Pancreas (tissue), 10 donors: ENCODE measurements at places on chromosomes 1 and 21. TPM values are rescaled to one million over a fixed set of nuclear protein-coding genes. Genes with fewer than 3 reads are reported as not detected.
A peak's percentile ranks its signal among the peaks of the same experiment; 100 is the strongest.

Gene HTR6
- not detected for polyA plus RNA-seq

Gene ZNF326
- 10.4 TPM for polyA plus RNA-seq

Gene TMEM200B
- 0.72 TPM for polyA plus RNA-seq

Gene AVPR1B
- 1.1 TPM for polyA plus RNA-seq

Gene CFHR4
- not detected for polyA plus RNA-seq

Gene ATP6V1G3
- not detected for polyA plus RNA-seq

Gene FLG2
- polyA plus RNA-seq: under 0.01 TPM

Gene ALX3
- not detected for polyA plus RNA-seq

Gene OR10J1
- polyA plus RNA-seq: not detected

Gene PRXL2B
- 12.1 TPM for polyA plus RNA-seq

Gene LRRC71
- 0.30 TPM for polyA plus RNA-seq

Gene S100A7
- polyA plus RNA-seq: not detected

- H3K4me3 ChIP-seq: no peak overlapping the region
- no peak overlapping the region for H3K27ac ChIP-seq
- DNase-seq: no peak
- H3K27me3 ChIP-seq: no peaks in the 10 kb centered on the region
- no peaks in the 10 kb centered on the region for H3K36me3 ChIP-seq
Observed at GRCh38 chr1:145884675-145885074, 991 bp downstream of the ANKRD35 start.

DNA sequence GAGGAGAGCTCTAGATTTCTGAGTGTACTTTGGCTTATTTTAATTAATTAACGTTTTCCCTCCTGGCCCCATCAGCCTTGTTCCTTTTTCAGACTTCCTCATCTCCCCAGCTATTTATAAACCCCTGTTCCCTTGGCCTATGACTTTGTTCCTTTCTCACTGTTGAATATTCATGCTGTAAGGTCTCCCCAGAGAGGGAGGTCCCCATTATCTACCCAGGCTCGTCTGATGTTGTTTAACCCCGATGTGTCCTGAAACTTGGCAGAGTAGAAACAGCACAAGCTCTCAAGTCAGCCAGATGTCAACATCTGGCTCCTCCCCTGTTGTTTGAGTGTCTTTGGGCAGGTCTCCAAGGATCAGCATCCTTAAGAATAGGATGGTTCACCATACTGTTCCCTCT lies 153.6 kb downstream of the HIVEP3 start:
- no peaks in the 10 kb centered on the region for H3K36me3 ChIP-seq
- no peak overlapping the region for H3K4me3 ChIP-seq
- no peaks in the 10 kb centered on the region for H3K27me3 ChIP-seq
- no peaks in the 10 kb centered on the region for H3K4me1 ChIP-seq

- H3K27ac ChIP-seq: no peak overlapping the region
- no peak for DNase-seq
- no peaks in the 10 kb centered on the region for H3K36me3 ChIP-seq
- no peak overlapping the region for H3K4me3 ChIP-seq
Observed at GRCh38 chr1:30300669-30301068, 422.7 kb downstream of the MATN1 start.

DNA sequence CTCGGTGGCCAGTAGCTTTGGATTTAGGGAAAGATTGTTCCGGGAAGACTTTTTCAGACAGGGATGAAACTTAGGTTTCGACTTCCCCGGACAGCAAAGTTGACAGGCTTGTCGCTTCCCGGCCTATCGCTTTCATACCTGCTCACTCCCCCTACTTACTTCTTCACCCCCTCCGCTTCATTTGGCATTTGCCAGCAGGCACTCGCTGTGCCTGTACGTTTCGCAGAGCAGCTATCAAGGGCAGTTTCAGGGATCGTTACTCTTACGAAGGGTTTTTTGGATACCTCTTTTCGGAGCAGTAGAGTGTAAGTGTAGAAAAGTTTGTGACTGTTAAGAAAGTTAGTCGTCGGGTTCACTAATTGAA lies 393 bp downstream of the BLZF1 start:
- peak overlapping the region; percentile 66 for H3K4me3 ChIP-seq
- no peak for DNase-seq
- H3K27me3 ChIP-seq: no peaks in the 10 kb centered on the region
- peaks cover 7% of the 10 kb centered on the region for H3K36me3 ChIP-seq
- H3K4me1 ChIP-seq: peaks cover 9% of the 10 kb centered on the region

DNA sequence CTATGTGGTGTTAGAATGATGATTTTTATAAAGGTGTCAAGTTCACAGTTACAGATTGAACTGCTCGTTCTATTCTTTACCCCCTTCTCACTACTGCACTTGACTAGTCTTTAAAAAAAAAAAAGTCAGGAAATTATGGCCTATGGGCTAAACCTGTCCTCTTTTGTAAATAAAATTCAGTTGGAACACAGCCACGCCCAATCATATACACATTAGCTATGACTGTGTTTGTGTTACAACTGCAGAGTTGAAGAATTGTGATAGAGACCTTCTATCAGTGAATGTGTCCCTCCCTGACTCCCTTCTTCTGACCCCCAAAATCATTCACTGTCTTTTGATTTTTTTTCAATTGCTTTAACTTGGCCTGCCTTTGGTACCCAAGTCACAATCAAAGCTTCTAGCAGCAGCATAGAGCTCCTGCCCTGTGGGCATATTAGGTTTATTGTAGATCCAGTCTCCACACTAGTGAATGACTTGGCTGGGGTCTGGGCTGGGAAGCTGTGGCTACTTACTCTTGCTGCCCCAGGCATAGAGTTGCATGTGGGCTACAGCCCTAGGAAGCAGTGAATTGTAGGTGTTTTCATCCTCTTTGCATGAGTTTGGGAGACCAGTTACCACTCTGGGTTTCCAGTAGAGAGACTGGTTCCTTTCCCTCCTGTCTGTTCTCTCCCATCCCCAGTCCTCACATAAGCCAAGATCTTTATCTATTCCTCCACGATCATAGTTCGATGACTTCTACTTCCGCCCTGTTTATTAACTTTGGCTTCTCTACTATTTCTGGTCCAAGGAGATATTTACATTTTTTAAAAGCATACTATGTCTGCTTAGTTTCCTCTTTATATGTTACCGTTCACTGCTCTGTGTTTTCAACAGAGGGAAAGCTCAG lies 249.9 kb downstream of the FMN2 start:
- DNase-seq: no peak
- H3K4me3 ChIP-seq: no peak overlapping the region
- H3K27ac ChIP-seq: no peak overlapping the region
- H3K4me1 ChIP-seq: no peaks in the 10 kb centered on the region
- H3K27me3 ChIP-seq: no peaks in the 10 kb centered on the region

DNA sequence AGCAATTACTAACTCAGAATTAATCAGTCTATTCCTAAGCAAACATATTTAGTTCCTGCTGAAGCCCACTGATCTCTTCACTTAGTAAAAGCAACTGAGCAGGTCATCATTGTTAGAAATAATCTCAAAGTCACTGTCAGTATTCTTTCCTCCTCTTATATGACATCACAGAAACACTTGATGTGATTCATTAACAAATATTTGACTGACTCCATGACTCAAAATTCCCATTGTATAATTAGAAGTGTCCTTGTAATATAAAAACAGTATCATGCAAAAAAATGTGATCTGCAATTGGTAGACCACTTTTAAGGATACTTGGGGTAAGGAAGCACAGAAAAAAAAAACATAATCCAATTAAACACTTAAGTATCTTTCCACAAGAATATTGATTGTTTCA lies 194.4 kb downstream of the DPYD start:
- no peak overlapping the region for H3K27ac ChIP-seq
- H3K36me3 ChIP-seq: no peaks in the 10 kb centered on the region
- DNase-seq: no peak
- H3K4me3 ChIP-seq: no peak overlapping the region

DNA sequence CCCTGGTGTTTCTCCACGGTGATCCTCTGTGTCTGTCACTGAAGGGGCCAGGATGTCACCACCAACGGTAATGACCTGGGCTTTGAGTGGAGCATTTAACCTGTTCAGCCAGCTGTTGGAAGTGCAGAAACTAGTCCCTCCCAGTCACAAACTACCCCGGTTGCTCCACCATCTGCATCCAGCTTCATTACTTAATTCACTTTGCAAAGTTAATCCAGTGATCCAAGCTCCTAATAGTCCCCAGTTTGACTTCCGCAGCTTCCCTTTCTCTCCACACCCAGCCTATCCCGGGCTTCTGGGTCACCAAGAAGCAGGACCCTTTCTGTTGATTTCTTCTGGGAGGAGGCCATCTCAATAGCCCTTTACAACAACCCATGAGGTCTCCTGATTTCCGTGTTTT lies 63.5 kb downstream of the MDM4 start:
- no peak for DNase-seq
- no peak overlapping the region for H3K27ac ChIP-seq
- no peaks in the 10 kb centered on the region for H3K4me1 ChIP-seq
- H3K27me3 ChIP-seq: no peaks in the 10 kb centered on the region
- no peaks in the 10 kb centered on the region for H3K36me3 ChIP-seq
- no peak overlapping the region for H3K4me3 ChIP-seq

GRCh38 chr1:244084763-244085162 lies 33.7 kb downstream of the ZBTB18 start:
- no peaks in the 10 kb centered on the region for H3K27me3 ChIP-seq
- peaks cover 4% of the 10 kb centered on the region for H3K4me1 ChIP-seq
- H3K4me3 ChIP-seq: no peak overlapping the region
- H3K36me3 ChIP-seq: no peaks in the 10 kb centered on the region

- no peak overlapping the region for H3K4me3 ChIP-seq
- no peaks in the 10 kb centered on the region for H3K4me1 ChIP-seq
- no peak for DNase-seq
- H3K27me3 ChIP-seq: no peaks in the 10 kb centered on the region
- no peak overlapping the region for H3K27ac ChIP-seq
- H3K36me3 ChIP-seq: no peaks in the 10 kb centered on the region
Observed at GRCh38 chr1:32925403-32926162, 24.4 kb upstream of the TMEM54 start.

DNA sequence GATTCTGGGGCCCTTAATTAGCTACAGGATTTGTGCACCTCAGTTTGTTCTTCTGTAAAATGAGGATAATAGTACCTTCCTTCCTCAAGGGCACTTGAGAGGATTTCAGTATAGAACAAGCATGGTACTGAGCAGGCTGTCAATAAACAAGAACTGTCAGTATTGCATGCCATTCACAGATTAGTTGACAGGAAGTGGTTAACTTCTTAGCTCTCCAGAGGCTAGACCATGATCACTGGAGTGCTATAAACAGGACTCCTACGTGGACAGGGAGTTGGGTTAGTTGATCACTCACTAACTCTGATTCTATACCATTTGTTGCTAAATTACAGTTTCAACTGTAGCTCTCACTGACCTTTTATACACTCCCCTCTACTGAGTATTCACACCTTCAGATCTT lies 126.2 kb upstream of the DAB1 start:
- H3K27ac ChIP-seq: no peak overlapping the region
- H3K36me3 ChIP-seq: no peaks in the 10 kb centered on the region
- H3K4me1 ChIP-seq: no peaks in the 10 kb centered on the region

GRCh38 chr1:37177230-37177864 lies 143.0 kb upstream of the GRIK3 start:
- peak; percentile 20 for DNase-seq
- no peaks in the 10 kb centered on the region for H3K36me3 ChIP-seq
- no peak overlapping the region for H3K27ac ChIP-seq
- no peak overlapping the region for H3K4me3 ChIP-seq
- no peaks in the 10 kb centered on the region for H3K4me1 ChIP-seq

- H3K4me1 ChIP-seq: no peaks in the 10 kb centered on the region
- H3K27me3 ChIP-seq: no peaks in the 10 kb centered on the region
- DNase-seq: no peak
Observed at GRCh38 chr1:196380316-196380715, 227.9 kb downstream of the KCNT2 start.

- H3K36me3 ChIP-seq: peaks cover 5% of the 10 kb centered on the region
- H3K4me3 ChIP-seq: no peak overlapping the region
- no peak for DNase-seq
- H3K27me3 ChIP-seq: no peaks in the 10 kb centered on the region
- no peaks in the 10 kb centered on the region for H3K4me1 ChIP-seq
Observed at GRCh38 chr1:35844826-35845225, 37.0 kb downstream of the AGO4 start.

DNA sequence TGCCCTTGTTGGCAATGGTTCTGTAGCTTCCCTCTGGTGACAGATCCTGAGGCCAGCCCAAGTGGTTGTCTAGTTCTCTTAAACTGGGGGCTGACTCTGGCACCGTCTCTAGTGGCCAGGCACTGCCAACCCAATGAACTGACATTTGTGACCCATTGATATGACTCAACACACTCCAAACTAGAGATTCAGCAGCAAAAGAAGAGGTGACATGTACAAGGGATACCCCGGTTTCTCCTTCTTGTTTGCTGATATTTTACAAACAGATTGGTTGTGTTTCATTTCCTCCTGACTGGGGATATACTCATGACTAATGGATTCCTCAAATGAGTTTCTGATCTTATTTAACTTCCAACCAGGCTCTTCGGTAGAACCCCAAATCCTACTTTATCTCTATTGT lies 65.9 kb upstream of the DNAJC6 start:
- H3K4me3 ChIP-seq: no peak overlapping the region
- no peak for DNase-seq
- no peak overlapping the region for H3K27ac ChIP-seq
- no peaks in the 10 kb centered on the region for H3K4me1 ChIP-seq
- H3K27me3 ChIP-seq: no peaks in the 10 kb centered on the region

DNA sequence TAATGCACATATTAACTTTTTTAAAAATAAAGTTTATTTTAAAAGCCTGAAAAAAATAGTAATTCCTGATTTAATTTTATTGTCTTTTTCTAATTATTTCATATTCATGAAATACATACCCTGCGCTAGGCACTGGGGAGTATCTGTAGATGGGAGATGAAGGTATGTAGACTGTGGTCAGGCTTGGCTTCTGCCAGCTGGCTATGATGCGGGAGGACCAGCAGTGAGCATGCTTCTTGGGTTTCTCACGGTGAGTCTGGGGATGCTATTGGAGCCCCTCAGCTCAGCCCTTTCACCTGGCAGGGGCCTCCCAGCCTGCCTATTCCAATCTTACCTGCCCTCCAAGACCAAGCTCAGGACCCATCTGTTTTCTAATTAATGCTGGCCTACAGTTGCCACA lies 138.4 kb downstream of the NOS1AP start:
- no peaks in the 10 kb centered on the region for H3K27me3 ChIP-seq
- no peak overlapping the region for H3K27ac ChIP-seq
- no peak for DNase-seq
- no peaks in the 10 kb centered on the region for H3K36me3 ChIP-seq
- no peak overlapping the region for H3K4me3 ChIP-seq

DNA sequence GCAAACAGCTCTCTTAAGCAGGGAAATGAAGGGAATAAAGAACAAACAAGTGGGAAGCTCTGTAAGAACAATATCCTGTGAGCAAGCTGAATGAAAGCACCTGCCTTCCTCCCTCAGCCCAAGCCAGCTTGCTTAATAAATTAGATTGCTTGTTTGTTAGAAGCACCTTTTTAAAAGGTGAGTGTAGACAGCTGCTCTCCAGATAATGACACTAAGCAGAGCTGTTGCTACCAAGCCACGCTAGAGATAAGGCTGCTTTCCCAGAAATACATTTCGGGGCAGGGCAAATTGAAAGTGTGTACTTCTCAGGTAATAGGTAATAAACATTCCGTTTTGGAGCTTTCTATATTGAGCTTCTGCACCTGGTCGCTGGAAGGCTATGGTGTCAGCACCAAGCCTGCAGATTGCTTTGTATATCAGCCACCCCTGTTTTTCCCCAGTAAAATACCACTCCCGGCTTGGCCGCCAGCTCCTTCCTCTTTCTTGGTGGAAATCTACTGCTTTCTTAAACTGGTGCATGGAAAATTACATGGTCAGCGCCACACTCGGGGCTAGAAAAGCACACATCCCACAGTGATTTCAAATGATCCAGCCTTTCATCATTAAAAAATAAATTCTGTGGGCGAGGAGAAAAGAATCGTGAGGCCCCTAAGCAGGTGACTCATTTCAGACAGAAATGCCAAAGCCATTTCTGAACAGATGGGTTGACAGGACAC lies 151.3 kb downstream of the ETS2 start:
- no peak overlapping the region for H3K27ac ChIP-seq
- DNase-seq: no peak
- H3K27me3 ChIP-seq: no peaks in the 10 kb centered on the region
- no peaks in the 10 kb centered on the region for H3K36me3 ChIP-seq
